ENCODE measurements at places on chromosomes 12 and 14.

DNA sequence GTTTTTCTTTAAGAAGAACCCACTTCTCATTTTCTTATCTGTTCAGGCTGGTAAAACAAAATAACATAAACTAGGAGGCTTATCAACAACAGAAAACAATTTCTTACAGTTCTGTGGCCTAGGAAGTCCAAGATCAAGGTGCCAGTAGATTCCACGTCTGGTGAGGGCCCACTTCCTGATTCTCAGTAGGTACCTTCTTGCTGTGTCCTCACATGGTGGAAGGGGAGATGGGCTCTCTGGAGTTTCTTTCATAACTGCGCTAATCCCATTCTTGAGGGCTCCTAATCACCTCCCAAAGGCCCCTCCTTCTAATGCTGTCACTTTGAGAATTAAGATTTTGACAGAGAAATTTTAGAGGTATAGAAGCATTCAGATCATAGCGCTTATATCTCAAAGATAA lies 33.4 kb downstream of the TXNRD1 start:
- no peak for DNase-seq

DNA sequence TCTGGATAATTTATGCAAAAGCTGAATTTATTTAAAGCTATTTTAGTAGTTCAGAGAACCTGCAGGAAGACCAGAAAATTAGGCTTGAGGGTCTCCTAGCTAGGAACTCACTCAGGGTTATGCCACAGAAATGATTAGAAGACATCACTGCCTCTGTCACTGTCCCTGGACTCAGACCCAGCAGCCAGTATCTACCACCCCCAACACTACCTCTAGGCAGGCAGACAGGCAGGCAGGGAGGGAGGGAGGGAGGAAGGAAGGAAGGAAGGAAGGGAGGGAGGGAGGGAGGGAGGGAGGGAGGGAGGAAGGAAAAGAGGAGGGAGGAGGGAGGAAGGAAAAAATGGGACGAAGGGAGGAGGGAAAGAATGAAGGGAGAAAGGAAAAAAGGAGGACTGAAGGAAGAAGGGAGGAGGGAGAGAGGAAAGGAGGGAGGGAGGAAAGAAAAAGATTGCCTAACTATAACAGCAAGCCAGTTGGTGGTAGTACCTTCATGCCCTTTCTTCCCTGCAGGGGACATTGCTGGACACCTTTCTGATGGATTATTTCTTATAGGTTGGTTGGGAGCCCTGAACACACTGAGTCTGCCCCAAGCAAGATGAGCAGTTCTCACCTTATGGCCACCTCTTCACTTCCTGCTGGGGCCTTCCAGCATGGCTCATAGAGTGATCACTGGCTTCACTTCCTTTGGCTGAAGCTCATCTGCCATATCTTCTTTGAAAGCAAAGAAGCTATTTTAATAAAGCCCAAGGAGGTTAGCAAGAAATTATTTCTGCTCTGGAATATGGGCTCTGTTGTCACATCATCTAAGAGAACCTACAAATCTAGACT lies 49.7 kb downstream of the KICS2 start:
- no peak for DNase-seq

DNA sequence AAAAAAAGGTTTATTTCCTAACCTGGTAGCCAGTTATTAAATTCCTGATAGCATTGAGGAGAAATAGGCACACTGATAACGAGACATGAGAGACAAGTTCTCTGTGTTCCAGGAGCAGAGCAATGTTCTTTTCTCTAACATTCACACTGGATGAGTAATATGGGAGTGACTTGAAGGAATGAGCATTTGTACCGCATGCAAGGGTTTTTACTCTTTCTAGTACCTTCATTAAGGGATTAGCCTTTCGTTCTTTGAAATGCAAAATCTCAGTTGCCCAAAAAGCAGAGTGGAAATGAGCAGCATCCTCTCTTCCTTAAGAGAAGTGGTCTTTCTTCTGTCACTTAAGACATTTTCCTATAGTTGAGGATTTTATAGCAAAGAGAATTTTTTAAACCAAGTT lies 54.7 kb downstream of the FGD4 start:
- no peak for DNase-seq

DNA sequence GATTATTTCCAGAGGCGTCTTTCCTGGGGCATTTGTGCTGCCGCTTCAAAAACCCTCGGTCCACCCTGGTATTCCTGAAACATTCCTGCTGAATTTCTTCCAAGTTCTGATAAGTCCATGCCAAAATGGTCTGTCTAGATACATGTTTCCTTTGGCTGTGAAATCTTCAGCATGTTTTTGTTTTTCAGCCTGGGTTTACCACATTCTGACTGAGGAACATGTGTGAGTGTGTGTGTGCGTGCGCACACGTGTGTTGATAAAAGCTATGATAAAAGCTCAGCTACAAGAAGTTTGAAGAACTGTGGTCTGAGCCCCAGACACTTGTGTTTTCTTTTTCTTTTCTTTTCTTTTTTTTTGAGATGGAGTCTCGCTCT lies 22.4 kb downstream of the ANKRD9 start:
- no peak for DNase-seq

GRCh38 chr14:20472536-20473169 lies 3.4 kb downstream of the PNP start:
- no peak for DNase-seq

DNA sequence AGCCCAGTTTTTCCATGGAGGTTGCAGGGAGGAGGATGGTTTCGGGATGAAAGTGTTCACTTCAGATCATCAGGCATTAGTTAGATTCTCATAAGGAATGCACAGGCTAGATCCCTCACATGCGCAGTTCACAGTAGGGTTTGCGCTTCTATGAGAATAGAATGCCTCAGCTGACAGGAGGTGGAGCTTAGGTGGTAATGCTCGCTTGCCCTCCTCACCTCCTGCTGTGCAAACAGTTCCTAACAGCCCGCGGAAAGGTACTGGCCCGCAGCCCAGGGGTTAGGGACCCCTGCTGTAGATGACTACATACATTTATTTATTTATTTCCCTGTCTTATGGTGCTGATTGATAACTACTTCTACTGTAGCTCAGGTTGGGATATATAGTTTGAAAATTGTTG lies 93.2 kb downstream of the FBXO33 start:
- DNase-seq = no peak

DNA sequence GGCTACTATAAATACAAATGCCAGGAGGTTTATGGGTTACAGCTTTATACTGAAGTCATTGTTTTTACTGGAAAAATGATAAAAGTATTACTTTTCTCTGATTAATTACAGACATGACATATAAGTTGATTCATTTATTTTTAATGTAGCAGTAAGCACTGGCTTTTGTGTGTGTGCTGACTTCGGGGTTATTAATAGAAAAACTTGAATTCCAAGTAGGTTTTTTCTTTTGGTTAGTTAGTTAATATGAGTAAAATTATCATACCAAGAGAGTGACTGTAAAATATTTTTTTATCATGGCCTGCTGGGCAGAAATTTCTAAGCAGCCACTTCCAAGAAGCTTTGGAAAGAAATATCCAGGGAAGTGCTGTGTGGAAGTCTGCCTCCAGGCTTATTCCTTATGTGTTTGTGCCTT lies 56.4 kb downstream of the IFT81 start:
- DNase-seq = no peak

- no peak for DNase-seq
Measured at GRCh38 chr14:104935955-104936354, 11.3 kb downstream of the PLD4 start.

- no peak for DNase-seq
Measured at GRCh38 chr14:76516884-76517283, 140.9 kb downstream of the ESRRB start.

DNA sequence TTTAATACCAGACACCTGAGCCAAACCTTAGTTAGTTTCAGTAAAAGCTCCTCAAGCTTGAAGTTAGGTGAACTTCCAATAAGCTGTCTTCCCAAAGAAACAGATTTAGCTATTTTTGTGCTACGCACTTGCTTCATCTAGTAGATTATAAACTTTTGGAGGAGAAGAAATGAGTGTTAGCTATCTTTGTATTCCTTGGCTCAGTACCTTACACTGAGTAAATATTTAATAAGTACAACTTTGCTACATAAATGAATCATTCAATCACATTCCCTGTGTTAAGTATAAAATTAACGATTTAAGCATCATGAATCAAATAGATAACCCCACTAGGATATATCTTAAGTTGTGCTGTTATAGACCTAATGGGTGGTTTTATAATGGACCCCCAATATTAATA lies 307.0 kb downstream of the PCNX1 start:
- no peak for DNase-seq

DNA sequence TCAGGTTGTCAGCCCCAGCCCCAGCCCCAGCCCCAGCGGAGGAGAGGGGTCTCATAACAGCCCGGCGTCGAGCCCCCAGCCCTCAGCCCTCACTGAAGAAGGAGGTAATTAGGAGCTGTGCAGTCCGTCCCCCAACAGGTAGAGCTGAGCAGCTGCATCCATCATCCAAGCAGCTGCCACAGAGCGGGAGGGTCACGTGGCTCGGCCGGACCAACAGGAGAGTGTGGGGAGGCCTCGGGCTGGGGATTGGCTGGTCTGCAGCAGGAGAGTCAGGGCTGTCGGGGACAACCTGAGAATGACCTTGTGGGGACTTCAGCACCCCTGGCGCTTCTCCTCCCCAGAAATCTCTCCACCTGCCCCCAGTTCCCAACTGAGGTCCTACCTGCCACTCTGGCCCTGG lies 29.6 kb downstream of the SMUG1 start:
- DNase-seq = no peak

- DNase-seq = no peak
Measured at GRCh38 chr12:121781998-121782979, 11.2 kb downstream of the RHOF start.

DNA sequence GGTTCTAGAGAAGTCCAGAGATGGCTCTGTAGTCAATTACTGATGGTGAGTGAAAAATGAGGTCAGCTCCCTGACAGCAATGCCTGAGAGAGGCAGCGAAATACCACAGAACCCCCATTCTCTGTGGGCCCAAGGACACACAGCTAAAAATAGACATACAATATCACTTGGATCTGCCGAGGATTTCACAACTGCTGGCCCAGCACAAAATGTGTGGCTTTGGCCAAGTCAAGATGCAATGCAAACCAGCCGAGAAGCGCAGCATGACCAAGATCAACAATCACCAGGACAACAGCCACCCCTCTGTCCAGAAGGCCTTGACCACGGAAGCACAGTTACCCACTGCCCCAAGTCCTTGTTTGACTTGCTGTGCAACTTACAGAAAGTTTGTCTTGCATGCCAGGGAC lies 52.2 kb downstream of the CKAP4 start:
- peak; percentile 65 for DNase-seq

DNA sequence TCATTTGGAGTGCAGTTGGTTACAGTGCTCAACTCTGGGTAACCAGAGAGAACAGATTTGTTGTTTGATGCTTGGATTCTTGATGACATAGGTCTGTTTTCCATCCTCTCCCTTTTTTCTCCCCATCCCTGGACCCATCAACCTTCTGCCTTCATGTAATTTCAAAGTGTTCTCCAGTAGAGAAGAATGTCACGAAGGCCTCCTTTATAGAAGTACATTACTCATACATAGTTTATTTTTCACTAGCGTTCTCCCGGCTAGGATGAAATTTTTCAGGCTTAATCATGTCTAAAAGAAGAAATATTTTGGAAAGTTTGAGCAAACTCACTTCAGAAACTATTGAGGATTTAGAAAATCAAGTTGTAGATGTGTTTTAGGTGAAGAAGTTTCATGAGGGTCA lies 20.9 kb upstream of the APPL2 start:
- DNase-seq = no peak

DNA sequence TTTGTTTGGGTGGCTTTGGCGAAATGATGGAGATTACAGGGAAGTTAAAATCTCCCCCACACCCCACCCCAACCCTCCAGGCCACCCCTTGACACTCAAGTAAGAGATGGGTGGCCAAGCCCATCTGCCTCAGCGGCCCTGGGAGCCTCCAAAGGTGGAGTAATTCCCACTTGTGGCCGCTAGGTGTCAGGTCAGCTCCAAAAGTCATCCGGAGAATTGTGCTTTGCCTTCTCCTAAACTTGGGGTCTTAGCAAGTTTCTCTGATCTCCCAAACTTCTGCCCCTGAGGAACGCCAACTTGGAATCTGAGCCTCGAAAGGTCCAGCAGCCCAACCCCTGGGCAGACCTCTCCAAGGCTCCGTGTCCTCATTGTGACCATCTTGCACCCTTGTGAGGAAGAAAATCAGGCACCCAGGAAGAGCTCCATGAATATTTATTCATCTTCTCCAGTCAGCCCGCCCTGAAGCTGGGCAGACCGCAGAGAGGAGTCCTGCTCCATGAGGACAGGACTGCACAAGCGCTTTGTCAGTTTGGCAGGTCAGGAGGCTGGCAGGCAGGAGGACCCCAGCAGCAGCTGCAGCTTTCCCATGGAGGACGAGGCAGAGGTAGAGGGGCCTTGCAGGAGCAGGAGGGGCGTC lies 46.7 kb downstream of the LRRC74A start:
- peak; percentile 68 for DNase-seq

- no peak for DNase-seq
Measured at GRCh38 chr12:75953312-75953906, 78.2 kb downstream of the PHLDA1 start.

DNA sequence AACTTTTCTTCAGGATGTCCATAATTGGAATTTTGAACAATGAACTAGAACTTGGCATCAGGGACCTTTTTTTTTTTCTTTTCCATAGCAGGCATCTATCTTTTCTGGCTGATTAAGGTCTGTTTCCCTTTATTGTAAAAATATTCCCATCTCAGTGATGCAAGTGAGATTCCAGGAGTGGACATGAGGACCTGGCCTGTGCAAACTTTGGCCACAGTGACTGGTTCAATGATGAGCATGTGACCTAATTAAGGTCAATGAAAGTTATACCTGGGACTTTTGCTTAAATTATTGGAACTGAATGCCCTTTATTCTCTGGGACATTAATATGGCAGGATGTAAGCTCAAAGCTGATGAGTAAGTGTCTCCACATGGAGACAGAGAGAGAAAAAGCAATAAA lies 83.8 kb downstream of the DIO2 start:
- no peak for DNase-seq

DNA sequence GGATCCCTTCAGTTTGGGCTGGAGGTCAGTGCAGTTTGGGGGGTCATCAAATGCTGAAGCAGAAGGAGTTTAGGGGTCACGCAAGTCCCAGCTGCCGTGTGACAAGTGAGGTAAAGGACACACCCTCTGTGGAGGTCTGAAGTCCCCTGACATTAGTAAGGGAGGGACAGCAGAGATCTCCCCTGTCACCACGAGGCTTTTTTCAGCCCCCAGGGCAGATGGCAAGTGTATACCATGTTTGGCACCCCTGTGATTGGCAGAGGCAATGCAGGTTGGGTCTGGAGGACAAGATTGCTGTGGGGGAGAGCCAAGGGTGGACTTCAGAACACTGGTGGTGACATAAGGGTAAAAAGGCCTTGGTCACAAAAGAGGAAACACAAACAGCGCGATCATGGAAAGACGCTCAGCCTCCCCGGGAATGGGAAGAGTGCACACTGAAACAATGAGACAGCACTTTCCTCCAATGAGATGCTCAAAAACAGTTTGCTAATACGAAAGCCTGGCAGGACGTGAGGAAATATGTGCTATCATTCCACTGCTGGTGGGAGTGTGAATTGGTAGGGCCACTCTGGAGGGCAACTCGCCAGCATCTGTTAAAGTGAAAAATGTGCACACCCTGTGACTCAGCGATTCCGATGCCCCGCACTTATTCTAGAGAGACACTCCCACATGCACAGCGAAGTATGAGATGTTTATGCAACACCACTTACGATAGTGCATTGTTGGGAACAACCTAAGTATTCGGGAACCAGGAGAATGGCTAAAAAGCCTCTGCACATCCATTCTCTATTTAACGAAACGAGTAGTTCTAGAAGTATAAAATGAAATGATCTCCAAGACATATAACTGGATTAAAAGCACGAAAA lies 14.4 kb upstream of the CD27 start:
- peak; percentile 68 for DNase-seq

- no peak for DNase-seq
Measured at GRCh38 chr12:102169922-102170621, 27.6 kb downstream of the PMCH start.

Data from right hindlimb (tissue), 1 donor.